WERI-Rb-1 (cell line): ENCODE measurements at places on chromosomes 1 and 21.

DNA sequence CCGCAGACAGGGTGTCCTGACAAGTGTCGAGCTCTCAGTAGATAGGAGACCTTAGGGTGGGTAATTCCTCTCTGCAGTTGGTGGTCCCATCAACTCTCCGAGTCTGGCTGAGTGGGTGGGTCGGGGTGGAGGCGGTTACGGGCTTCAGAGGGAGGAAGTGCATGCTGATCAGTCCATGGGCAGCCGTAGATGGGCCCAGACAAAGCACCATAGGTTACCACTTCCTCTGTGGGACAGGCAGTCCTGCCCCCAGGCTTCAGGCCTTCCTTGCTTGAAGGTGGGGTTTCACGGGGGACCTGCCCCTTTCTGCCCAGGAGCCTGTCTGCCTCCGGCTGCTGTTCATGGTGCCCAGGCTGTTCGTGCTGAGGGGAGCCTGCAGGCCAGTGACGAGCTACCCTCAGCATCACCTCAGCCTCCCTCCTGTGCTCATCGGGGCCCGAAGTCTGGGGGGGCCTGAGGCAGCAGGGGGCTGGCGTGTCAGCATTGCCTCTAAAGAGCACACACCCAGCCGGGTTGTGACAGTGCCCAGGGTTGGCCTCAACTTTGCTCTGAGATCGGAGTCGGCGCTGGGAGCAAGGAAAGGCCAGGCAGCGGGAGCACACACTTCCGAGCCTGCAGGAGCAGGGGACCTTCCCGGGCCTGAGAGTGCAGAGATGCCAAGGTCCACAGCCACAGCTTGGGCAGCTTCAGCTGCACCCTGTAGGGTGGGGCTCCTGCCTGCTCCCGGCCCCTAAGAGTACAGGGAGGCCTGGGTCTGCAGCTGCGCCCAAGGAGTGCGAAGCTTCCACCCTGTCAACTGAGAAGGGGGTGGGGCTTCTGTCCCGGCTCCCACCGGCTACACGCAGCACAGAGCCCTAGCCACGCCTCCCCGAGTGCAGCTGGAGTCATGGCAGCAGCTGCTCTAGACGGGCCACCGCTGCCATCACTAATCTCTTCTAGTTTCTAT, 225.4 kb upstream of the NRIP1 start:
- DNase-seq = no peak

GRCh38 chr1:187001198-187001889, 172.6 kb downstream of the PLA2G4A start:
- no peak for DNase-seq

- no peak for DNase-seq
Observed at GRCh38 chr1:55386456-55386855, 171.3 kb upstream of the USP24 start.

GRCh38 chr1:10779841-10780240, 16.6 kb downstream of the CASZ1 start:
- no peak for DNase-seq

DNA sequence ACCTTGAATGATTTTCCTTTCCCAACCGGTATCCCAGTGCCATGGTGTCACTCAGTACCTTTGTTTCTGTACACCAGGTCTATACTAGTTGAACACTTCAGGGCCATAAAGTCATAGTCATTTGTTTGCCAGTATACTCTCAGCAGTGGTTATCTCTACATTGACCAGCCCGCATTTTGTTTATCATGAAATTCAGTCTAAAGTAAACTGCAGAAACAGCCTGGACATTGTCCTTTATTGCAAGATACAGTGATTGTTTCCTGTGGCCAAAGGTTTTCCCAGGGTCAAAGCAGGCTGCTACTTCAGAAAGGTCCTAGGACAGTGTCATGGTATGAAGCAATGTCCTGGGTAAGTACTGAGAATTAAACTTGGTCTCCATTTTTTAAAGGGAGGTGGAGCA, 407.4 kb downstream of the RWDD3 start:
- DNase-seq = no peak

DNA sequence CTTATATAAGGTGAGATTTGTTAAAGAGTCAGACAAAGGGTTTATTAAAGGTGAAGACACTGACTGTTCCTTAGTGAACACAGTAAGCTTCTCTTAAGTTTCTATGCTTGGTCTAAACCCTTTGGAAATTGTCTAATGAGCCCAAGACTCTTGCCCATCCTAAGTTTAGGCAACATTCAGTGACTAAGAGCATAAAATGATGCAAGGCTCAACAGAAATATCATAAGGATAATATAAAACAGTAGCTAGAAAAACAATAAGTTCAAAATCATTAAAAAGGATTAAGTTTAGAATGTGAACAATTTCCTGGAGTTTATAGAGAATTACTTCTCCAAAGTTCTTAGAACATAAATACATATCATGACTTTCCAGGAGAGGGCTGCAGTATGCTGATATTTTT, 108.9 kb upstream of the PDC start:
- DNase-seq = no peak

GRCh38 chr1:184954232-184954995, 19.9 kb downstream of the NIBAN1 start:
- no peak for DNase-seq

GRCh38 chr1:235954306-235955283, 87.9 kb upstream of the LYST start:
- no peak for DNase-seq

DNA sequence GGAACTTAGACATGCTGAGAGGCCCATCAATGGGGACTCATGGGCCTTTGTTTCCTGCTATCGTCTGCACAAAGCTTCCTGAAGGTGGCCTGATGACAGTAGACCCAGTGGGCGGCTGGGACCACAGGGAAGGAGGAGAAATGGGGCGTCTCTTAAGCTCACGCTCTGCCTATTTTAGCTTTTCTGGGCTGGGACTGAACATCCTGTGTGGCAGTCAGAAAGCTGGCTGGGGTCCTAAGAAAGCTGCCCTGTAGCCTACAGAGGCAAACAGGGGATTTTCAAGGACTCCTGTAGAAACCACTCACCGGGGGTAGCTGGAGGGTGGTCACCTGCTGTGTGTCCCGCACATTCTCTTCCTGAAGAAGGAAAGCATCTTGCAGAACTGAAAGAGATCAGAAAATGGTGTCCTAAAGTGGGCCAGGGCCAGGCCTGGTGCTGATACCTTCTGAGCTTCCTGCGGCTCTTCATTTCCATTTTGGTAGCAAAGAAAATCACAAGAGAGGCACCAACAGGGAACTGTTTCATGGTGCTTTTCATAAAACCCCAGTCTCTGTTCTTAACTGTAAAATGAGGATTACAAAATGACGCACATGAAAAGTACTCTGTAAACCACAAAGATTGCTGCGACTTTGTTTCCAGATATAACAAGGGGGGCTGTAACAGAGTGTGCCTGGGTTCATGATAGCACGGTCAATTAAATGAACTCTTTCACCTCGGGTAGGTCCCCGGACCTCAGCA, 8.6 kb downstream of the ZNF496 start:
- no peak for DNase-seq

DNA sequence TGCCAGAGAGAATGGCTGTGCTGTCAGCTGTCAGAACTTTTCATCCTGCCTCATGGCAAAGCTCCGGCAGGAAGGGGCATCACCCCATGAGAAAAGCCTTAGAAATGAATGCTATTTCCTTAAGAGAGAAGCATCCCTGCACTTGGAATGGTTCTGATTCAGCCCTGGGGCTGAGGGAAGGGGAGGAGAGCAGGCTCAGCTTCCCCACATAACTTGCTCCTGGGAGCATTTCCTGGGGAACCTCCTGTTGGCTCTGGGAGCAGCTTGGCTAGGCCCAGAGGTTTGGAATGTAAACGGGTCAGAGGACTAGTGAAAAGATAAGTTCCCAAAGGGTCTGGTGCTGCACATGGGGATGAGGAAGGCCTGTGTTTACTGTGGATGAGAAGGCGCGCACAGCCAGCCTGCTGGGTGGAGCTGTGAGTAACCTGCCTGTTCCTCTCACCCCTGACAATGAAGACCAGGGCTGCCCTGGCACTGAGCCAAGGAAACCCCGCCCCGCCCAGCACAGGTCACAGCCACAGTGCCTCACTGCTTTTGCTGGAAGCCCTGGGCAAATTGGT, 5.0 kb downstream of the PRELP start:
- peak; percentile 54 for DNase-seq

DNA sequence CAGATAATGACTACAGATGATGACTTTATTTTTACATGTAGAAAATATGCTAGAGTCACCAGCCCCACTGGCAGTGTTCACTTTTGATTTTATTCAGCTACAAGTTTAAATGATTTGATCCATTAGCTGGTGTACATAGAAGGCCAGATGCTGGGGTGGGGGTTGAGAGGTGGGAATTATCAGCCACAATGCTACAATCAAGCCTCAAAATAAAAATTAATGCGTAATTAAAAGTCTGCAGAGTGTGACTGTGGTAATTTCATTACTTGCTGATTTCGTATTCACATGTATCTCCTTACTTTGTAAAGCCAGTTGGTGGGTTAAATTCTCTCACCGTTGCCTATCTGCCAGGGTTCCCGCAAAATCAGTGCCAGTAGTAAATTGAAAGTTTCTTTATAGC, 109.3 kb downstream of the GALNT2 start:
- DNase-seq = no peak

- peak; percentile 84 for DNase-seq
Observed at GRCh38 chr1:44842862-44843655, at the start of gene PTCH2. PTCH2 (minus strand) TSS chr1:44843253; CDS start chr1:44842932, 321 bp downstream.

- no peak for DNase-seq
Observed at GRCh38 chr1:4771267-4771666, 116.9 kb downstream of the AJAP1 start.

GRCh38 chr1:54604572-54605370, 18.6 kb downstream of the FAM151A start:
- no peak for DNase-seq

DNA sequence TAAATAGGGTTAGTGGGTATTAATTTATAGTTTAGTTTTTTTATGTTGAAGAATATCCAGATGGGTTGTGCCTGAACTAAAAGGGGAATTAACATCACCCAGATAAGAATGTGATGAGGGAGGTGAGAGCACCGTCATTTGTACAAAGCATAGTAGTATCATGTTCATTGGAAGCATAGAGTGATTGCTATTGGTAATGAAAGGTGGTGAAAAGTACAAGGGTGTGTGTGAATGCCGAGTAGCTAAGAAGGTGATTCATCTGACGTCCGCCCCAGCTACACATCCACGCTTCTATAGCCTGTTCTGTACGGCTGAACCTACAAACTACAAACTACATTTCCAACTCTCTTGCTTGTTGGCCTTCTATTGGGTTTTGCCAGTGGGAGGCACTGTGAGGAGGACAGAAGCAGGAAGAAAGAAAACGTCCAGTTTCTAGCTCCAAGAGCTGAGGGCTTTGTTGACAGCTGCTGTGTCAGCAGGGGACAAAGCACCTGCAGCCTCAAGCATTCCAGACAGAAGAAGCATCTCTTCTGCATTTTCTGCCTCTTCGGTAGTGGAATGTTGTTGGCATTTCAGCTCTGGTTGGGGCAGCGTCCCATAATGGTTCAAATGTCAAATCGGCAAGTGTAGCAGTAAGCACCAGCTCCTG, 404.8 kb downstream of the KCTD3 start:
- DNase-seq = no peak

- DNase-seq = no peak
Observed at GRCh38 chr1:232464325-232464724, 165.6 kb downstream of the SIPA1L2 start.

DNA sequence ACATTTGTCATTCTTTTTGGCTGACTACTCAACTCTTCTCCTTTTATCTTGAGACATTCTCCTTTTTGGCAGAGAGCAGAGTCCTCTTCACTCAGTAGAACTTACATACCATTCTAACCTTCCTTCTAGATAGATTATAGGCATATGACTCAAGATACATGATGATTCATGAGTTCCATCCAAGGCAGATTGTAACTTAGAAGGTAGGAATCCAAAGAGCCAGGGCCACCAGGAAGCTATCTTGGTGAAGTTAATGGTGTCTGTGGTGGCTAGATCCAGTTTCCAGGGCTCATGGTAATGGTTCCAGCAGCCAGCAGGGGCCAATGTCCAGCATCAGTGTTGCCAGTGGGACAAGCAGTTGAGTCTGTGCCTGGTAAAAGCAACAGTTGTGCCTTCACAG, 76.1 kb upstream of the KIAA0040 start:
- DNase-seq = no peak

GRCh38 chr1:38507563-38507962, 352.0 kb downstream of the RRAGC start:
- no peak for DNase-seq

- no peak for DNase-seq
Observed at GRCh38 chr1:121595089-121595488, 410.3 kb downstream of the SRGAP2C start.

- no peak for DNase-seq
Observed at GRCh38 chr1:248703674-248704073, 1.1 kb upstream of the OR14I1 start.

GRCh38 chr1:198391393-198392020, 149.0 kb downstream of the ATP6V1G3 start:
- peak; percentile 64 for DNase-seq

DNA sequence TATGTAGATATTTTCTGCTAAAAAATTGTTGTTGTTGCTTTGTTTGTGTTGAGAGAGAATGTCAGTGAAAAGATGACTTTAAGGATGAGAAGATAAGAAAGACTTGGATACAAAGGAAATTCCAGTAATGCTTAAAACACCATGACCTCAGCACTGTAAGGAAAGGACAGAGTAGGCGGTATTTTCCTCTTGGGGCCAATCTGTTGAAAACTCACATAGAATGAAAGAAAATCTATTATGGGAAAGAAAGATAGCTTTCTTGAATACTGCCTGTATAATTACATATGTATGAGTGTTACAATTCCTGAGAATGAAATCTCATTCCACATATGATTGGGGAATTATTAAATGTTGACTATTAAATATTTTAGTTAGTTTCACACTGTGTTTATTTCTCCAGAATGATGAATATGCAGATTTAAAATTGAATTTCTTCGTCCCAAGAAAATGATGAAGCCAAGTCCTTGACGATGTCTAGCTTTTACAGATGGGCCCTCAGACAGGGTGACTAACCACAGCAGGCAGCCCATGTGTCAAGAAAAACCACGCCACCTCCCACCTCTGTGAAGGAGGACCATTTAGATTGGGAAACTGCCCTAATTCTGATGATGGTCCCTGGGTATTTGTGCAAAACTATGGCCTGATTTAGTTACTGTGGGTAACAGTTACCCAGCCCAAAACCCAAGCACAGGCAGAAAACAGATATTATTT, 49.7 kb upstream of the LMO4 start:
- DNase-seq = no peak

DNA sequence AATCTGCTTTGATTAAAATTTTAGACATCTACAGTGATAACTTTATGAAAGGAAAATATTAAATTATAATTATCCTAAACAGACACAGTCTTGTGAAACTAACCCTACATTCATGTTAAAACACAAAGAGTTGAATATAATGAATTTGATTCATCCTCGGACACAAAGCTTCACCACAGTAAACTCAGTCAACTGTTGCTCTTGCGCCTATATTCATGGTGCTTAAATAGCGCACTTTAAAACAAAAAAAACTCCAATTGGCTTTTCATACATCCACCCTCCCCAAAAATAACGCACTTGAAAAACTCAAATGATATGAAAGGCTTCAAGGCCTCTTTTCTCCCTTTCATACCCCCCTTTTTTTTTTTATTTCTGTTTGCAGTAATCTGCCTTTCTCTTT, 260.3 kb downstream of the FAF1 start:
- no peak for DNase-seq

- no peak for DNase-seq
Observed at GRCh38 chr1:31730336-31731048, 26.7 kb upstream of the COL16A1 start.
